ENCODE measurements at places on chromosomes 5 and 9. TPM values are rescaled to one million over a fixed set of nuclear protein-coding genes. Genes with fewer than 3 reads are reported as not detected.

SHISAL2B gene
- not detected for total RNA-seq

HAVCR2 gene
- under 0.01 TPM for total RNA-seq

GPR21 gene
- total RNA-seq = 0.68 TPM

GRM6 gene
- not detected for total RNA-seq

UGT3A2 gene
- not detected for total RNA-seq

FOXD4L5 gene
- total RNA-seq = not detected

CDC20B gene
- not detected for total RNA-seq

LRRC70 gene
- 60.8 TPM for total RNA-seq

SPATA31D4 gene
- total RNA-seq = not detected

HSD17B3 gene
- not detected for total RNA-seq

MAP1B gene
- total RNA-seq = 134 TPM

PLAA gene
- total RNA-seq = 48.2 TPM

RAB14 gene
- total RNA-seq = 28.9 TPM

FAM53C gene
- 28.6 TPM for total RNA-seq

PCDHGB7 gene
- total RNA-seq = 11.9 TPM

ANGPTL2 gene
- total RNA-seq = 14.9 TPM

SCAI gene
- 13.6 TPM for total RNA-seq

KLF9 gene
- total RNA-seq = 38.8 TPM

TMEM252 gene
- not detected for total RNA-seq

PTGDS gene
- total RNA-seq = 0.60 TPM

CER1 gene
- not detected for total RNA-seq

MEF2C gene
- 169 TPM for total RNA-seq

N4BP3 gene
- 43.9 TPM for total RNA-seq

LECT2 gene
- not detected for total RNA-seq

PAPPA gene
- 0.34 TPM for total RNA-seq

HACD4 gene
- total RNA-seq = 0.51 TPM

SLC6A18 gene
- not detected for total RNA-seq

PAEP gene
- not detected for total RNA-seq

ADGRV1 gene
- under 0.01 TPM for total RNA-seq

NAIP gene
- 3.2 TPM for total RNA-seq

DBH gene
- not detected for total RNA-seq

CDC37L1 gene
- total RNA-seq = 11.7 TPM

PHF24 gene
- not detected for total RNA-seq
